ENCODE measurements at places on chromosomes 2 and 18. TPM values are rescaled to one million over a fixed set of nuclear protein-coding genes. Genes with fewer than 3 reads are reported as not detected.
A peak's percentile ranks its signal among the peaks of the same experiment; 100 is the strongest.

Gene ASTL
- total RNA-seq: 0.82 TPM

Gene SIX3
- not detected for total RNA-seq

Gene CCDC150
- 24.0 TPM for total RNA-seq

Gene NEU2
- total RNA-seq: not detected

Gene REG1B
- total RNA-seq: not detected

Gene BOLL
- total RNA-seq: not detected

Gene HMSD
- total RNA-seq: 0.61 TPM

Gene INHBB
- total RNA-seq: not detected

Gene CIB4
- total RNA-seq: not detected

- no peak for DNase-seq
Measured at GRCh38 chr18:76847916-76848315, 25.6 kb downstream of the ZNF236 start.

GRCh38 chr18:34018336-34018735 is 206.4 kb downstream of the NOL4 start:
- DNase-seq: no peak

DNA sequence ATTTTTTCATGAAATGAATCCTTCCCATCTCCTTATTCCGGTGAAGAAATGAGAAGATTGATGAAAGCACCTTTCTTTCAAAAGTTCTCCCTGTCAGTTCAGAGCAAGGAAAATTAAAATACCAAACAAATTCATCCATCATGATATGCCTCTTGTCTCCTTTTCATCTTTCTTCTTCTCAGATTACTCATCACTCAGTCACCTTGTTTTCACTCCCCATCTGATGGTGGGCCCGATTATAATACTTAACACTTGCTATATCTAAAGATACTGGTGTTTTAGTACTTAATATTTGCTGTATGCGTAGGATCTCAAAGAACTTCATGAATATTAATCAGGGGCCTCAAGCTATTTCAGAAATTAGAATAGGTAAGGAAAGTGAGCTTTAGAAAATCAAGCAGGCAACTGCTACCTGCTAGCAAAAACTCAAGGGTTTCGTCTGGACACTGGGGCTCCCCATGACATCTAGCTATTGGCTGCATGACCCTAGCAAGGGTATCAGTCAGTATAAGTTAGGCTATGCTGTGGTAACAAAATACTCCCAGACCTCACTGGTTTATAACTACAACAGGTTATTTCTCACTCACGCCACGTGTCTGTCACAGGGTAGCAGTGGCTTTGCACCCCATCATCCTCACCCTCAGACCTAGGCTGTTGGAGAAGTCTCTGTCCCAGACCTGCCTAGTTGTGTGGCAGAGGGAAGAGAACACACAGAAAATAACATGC is 39.0 kb upstream of the RNF152 start:
- DNase-seq: no peak

DNA sequence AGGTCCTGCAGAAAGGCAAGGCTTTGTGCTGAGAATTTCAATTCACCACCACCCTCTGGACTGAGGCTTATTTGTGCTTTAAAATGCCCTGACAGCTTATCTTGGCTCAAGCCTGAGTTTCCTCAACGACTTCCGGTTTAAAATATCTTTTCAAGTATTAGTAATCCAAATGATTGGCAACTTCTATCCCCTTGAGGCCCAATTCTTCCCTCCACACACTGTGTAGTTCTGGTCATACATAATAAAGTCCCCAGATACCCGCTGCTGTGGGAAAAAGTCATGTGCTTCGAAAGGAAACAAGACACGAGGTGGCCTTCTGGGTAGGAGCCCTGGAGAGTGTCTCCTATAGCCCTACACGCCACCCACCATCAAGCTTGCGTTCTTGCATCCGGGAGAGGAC is 393.4 kb downstream of the ALK start:
- DNase-seq: no peak

- no peak for DNase-seq
Measured at GRCh38 chr2:84278386-84278785, 180.7 kb downstream of the SUCLG1 start.

DNA sequence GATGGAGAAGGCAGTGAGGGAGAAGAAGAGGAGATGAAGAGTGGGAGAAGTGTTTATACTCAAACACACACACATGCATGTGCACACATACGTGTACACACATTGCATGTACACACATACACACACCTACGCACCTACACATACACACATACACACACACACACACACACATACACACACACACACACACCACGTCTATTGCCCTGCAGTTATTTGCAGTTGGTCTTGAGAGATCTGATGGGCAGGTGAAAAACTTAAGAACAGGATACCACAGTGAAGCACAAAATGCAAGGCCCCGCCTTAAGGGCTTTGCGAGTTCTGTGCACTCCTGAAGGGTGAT is 190.2 kb downstream of the MYCN start:
- DNase-seq: no peak

DNA sequence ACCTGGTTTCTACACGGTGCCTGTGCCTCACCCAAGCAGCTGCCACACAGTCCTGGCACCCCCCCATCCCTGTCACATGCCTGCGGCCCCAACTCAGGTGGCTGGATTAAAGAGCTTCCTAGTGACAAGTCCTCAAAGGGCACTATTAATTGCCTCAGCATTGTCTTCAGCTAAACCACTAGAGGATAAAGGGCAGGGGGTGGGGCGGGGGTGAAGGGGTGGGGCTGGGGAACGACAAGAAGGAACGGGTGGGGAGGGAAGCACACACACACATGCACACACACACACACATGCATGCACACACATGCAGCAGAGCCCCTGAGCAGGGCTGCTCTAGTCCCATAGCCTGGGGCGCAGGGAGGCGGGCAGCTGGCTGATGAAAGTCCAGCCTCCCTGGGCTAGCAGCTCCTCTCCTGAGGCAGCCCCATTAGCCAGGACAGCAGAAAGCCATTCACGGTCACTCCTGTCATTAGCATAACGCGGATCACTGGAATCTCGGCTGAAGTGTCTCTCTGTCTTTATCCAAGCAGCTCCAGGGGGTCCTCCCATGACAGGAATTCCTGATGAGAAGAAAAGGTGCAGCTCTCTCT is 7.4 kb upstream of the TEX261 start:
- no peak for DNase-seq

DNA sequence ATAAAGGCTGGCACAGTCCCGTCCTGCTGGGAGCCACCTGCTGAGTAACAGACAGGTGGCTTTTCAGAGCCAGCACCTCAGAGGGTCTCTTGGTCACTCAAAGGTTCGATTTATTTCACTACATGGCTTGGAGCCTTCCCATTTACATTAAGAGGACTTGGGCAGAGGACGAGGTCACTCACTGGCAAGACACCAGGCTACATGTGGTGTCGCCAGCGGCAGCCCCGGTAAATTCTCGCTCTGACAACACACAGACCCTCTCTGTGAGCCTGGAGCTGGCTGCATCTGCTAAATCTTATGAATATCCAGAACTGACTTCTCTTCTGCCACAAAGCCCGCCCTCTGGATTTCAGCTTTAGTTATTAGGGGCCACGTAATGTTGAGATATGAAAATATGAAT is 254.7 kb downstream of the VAPA start:
- DNase-seq: no peak

- no peak for DNase-seq
Measured at GRCh38 chr2:130369965-130370341, 14.1 kb downstream of the PTPN18 start.

DNA sequence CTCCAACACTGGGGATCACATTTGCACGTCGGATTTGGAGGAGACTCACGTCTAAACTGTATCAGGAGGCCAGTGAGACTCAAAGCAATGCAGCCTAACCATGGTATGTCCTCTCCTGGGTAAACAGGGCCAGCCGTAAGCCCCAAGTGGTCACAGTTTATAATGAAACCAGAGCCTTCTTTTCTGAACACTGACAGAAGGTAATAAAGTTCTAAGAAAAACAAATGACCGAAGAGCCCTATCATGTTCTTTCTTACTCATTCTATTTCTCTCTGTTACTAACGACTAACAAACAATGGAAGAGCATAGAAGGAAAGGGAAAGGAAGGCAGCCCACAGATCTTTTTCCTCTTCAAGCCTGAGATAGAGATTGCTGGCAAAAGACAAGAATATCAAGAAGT is 796.8 kb upstream of the SOX11 start:
- DNase-seq: no peak

DNA sequence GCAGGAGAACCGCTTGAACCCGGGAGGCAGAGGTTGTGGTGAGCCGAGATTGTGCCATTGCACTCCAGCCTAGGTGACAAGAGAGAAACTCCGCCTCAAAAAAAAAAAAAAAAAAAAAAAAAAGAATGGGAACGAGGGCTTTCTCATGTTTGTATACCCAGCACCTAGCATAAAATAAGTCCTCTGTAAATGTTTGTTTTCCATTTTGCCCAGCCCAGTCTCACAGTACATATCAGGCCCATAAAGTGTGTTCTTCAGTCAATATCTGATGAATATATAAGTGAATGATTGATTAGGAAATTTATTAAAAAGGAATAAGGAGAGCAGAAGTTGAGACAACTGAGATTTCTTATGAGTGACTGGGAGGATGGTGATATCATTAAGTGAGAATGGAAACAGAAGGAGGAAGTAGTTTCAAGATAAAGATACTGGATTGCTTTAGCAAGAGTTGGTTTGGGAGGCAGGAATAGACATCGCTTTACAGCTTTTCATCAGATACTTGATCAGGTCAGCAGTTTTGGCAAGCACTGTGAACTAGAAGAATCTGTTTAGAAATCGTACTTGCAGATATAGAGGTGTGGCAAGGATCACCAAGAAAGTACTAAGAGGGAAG is 327.5 kb downstream of the KIAA1328 start:
- DNase-seq: no peak

GRCh38 chr2:43585708-43586107 is 10.1 kb downstream of the THADA start:
- no peak for DNase-seq

GRCh38 chr18:34760444-34760843 is 50.3 kb downstream of the DTNA start:
- DNase-seq: no peak

DNA sequence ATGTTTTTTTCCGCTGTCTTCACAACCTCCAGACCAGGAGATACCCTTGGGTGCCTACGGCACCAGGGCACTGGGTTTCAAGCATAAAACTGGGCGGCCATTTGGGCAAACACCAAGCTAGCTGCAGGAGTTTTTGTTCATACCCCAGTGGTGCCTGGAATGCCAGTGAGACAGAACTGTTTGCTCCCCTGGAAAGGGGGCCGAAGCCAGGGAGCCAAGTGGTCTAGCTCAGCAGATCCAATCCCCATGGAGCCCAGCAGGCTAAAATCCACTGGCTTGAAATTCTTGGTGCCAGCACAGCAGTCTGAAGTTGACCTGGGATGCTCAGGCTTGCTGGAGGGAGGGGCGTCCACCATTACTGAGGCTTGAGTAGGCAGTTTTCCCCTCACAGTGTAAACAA is 265.3 kb upstream of the ZEB2 start:
- no peak for DNase-seq

DNA sequence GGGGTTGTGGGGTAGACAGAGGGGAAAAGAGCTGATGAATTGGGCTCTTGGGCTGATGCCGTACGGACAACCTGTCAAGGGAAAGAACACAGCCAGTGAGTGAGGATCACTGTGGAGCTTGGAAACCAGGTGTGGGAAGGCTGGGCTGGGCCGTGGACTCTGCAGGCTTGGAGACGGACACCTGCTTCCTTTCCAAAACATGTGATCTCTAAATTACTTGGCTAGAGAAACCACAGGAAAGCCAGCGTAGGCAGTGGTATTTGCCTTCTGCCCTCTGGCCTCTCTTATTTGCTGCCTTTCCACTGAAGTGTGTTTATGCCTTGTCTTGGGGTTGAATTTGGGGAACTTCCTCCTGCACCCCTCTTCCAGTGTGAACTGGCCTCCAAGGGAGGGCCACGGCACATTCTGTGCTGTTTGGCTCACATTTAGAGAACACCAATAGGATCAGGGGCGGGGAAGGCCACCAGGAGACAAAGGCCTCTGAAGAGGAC is 267.7 kb downstream of the PRKCE start:
- DNase-seq: no peak

- DNase-seq: no peak
Measured at GRCh38 chr2:240525802-240526201, 32.0 kb downstream of the ANKMY1 start.

- DNase-seq: peak; percentile 89
Measured at GRCh38 chr2:239275044-239275685, 125.7 kb downstream of the HDAC4 start.

GRCh38 chr2:207869784-207870778 is 100.4 kb upstream of the FZD5 start:
- DNase-seq: no peak

DNA sequence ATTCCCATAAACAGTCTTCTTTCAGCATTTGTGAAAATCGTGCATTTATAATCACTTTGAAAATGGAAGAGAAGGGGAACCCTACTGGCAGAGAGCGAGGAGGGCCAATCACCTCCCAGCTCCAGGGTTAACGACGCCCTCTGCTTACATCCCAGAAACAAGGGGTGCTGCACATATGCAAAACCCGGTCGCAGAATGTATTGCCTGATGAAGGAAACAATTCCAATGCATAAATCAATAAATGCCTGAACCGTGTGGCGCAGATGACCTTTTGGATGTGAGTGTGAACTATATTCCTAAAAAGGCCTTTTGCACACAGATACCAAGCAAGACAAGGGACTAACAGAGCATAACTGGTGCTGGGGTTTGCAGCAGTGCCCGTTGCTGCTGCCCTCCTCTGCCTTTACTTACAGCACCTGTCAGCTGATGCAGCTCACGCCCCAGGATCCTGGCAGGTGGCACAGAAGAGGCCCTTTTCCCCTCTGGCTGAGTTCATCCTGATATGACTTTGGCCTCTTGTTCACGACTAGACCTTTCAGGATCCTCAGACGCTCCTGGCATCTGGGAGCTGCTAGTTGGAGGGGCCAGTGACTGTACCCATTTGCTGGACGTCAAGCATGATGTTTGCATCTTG is 67.8 kb downstream of the MYT1L start:
- no peak for DNase-seq

DNA sequence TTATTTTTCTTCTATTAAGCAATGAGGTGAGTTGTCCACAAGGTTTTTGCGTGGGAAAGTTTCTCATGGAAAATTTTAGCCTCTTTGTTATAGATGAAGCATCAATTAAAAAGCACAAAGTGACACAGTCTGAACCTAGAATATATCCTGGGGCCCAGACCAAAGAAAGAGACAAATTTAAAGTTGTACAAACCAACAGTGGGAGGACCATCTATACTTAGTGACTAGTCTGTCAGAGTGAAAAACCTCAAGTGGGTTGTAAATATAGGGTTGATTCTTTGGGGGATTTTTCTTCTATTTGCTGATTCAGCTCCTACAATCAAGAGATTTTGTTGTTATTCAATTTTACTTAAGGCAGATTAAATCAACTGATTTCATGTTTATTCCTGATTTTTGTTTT is 256.2 kb downstream of the SATB2 start:
- DNase-seq: no peak

GRCh38 chr2:223618172-223619035 is 16.2 kb upstream of the SCG2 start:
- no peak for DNase-seq

GRCh38 chr18:54184836-54185235 is 39.6 kb downstream of the MBD2 start:
- DNase-seq: no peak
